ENCODE measurements at places on chromosomes 1 and 21.

DNA sequence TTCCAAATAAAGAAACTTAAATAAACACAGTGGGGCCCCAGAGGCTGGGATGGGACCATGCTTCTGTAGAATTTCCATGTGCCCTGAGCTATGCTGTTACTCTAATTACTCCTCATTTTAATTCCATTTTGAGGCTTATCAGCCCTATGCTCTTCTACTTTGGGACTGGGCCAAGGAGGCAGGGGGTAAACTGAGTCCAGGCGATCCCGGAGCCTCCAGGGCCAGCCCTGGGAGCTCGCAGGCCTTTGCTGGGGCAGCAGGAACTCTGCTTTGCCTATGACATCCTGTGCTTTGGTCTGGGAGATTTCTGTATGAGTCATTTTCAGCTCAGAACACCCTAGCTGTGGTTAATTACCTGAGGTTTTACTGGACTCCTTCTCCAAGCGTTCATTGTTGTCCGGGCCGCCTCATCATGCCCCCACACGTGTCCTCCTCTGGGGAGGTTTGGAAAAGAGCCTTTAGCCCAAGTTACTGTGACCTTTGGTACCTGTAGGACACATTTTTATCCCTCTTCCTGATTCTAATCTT lies 95.7 kb downstream of the RHOU start:
- DNase-seq, result no peak

GRCh38 chr21:29297483-29298347 lies 1.0 kb upstream of the BACH1 start:
- no peak for DNase-seq

- no peak for DNase-seq
Observed at GRCh38 chr1:88029899-88030298, 654.2 kb upstream of the PKN2 start.

DNA sequence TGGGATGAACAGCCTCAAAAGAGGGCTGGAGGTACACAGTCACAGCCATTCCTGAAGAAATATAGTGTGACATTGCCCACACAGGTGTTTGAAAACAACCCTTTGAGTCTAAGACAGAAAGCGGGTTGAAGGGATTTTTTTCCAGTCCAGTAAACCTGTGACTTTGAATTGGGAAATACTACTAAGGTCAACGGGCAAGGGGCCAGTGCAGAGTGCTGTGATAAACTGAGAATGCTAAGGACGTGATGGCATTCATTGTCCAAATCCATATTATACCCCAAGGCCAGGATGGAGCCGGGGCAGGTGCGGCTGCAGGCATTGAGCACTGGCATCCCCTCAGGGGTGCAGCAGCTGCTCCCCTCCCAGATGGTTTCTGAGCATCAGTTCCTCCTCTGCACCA lies 36.6 kb downstream of the KIAA0040 start:
- no peak for DNase-seq

Data from AG09319 (cell line).